Activated B cell treated with CpG ODN at 0.5 μM for 24 hours (primary cell): ENCODE measurements at places on chromosomes 4 and X. TPM values are rescaled to one million over a fixed set of nuclear protein-coding genes. Genes with fewer than 3 reads are reported as not detected.

GLRA3 gene
- total RNA-seq = 0.12 and 0.22 TPM in 2 replicates

PPP4R3C gene
- total RNA-seq = not detected in 2 replicates

NEUROG2 gene
- total RNA-seq = not detected in 2 replicates

DNA sequence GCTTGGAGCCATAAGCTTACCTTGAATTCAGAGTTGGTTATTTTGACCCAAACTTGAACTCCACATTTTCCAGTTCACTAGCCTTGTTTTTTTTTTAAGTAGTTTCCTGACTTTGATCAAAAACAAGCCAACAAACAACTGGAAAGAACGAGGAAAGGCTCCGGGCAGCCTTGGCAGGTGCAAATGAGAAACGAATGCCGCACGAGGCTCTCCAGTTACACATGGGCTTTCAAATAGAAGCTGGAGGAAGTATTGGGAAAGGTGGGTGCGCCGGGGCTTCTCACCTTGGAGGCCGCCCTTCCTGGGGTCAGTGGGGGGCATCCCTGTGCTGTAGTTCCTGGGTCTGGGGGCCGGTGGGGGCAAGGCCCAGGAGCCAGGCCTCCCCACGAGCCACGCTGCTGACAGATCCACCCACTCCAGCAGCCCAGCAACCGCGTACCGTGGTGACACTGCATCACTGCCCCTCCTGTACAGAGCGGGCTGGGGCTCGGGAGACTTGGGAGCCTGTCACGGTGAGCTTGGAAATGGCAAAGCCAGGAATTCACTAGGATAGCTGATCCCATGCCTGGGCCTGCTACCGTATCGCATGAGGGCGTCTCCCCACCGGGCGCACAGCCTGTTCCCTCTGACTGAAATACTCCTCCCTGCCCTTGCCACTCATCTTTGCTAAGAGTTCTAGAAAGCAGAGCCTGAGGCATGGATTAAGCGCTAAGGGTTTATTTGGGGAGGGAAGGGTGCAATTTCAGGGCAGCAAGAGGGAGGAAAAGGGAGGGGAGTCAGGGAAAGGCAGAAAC lies 50.9 kb upstream of the ADRA2C start:
- DNase-seq = no peak

GRCh38 chr4:18689308-18690115 lies 668.0 kb upstream of the LCORL start:
- no peak for DNase-seq

GRCh38 chr4:118762730-118763477 lies 73.0 kb downstream of the SEC24D start:
- DNase-seq = no peak

DNA sequence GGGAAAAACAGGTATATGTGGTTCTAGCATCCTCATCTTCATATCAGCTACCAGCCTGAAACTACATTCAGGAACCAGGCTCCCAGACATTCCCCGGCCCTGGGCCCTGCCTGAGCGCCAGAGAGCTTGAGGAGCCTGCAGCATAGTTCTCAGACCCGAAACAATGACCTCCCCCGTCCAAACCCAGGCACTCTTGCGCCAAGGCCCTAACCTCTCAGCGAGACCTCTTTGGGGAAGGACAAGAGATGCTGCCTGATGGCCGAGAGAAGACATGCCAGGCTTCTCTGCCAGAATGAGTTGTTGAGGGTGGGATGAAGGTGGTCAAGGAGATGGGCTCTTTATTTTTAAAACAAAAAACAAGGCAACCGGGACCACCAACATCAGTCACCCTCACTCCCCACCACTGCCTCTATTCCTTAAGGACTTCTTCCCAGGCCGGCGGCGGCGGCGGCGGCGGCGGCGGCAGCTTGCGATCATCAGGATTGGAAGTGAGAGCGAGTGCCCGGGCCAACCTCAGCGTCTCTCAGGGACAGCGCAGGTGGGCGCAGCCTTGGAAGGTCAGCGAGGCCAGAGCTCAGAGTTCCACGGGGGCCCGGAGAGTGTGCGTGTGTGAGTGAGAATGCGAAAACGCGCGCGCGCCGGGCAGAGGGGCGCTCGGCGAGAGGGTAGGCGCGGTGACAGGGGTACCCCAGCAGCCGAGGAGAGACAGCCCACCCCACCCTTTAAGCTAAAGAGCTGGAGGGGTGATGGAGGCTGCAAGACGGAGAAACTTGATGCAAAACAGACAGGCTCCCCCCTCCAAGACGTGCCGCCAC lies 601 bp downstream of the INPP4B start:
- no peak for DNase-seq

- peak; percentile 5 for DNase-seq
Measured at GRCh38 chr4:914531-914930, 17.6 kb downstream of the GAK start.

DNA sequence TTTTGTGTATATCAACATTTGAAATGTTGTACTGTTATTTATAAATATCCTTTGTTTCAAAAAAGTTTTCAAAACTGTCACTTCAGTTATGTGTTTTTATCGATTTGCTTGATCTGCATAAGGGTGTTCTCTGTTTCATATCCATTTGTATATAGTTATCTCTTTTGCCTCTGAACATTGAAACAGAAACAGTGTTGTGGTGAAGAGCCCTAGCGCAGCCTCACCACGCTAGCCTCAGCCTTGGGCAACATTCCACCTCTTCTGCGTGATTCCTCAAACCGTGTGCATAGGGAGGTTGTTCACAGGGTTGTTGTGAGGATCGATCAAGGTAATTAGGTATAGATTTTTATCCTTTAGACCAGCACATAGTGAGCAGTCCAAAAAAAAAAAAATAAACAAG lies 287.0 kb upstream of the GALNT7 start:
- DNase-seq = no peak

- no peak for DNase-seq
Measured at GRCh38 chr4:183624548-183624947, 34.4 kb downstream of the RWDD4 start.

GRCh38 chrX:55340896-55341433 lies 76.2 kb upstream of the PAGE3 start:
- DNase-seq = no peak

DNA sequence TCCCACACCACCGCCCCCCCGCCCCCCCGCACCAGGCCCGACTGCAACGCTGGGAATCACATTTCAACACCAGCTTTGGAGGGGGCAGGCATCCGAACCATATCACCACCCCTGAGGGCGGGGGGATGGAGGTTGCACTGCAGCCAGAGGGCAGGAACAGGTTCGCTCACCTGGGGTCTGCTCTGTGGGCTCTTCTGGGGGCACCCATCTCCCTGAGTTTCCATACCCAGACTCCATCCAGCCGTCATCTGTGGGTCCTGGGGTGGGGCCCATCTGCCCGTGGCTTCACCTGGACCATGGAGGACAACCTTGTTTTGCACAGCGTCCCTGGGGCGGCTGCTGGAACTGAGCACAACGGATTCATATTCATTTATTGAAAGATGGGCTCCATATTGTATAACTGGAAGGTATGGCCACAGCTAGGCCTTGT lies 6.9 kb downstream of the PSAPL1 start:
- DNase-seq = no peak
